ENCODE measurements at places on chromosomes 6 and 20.

DNA sequence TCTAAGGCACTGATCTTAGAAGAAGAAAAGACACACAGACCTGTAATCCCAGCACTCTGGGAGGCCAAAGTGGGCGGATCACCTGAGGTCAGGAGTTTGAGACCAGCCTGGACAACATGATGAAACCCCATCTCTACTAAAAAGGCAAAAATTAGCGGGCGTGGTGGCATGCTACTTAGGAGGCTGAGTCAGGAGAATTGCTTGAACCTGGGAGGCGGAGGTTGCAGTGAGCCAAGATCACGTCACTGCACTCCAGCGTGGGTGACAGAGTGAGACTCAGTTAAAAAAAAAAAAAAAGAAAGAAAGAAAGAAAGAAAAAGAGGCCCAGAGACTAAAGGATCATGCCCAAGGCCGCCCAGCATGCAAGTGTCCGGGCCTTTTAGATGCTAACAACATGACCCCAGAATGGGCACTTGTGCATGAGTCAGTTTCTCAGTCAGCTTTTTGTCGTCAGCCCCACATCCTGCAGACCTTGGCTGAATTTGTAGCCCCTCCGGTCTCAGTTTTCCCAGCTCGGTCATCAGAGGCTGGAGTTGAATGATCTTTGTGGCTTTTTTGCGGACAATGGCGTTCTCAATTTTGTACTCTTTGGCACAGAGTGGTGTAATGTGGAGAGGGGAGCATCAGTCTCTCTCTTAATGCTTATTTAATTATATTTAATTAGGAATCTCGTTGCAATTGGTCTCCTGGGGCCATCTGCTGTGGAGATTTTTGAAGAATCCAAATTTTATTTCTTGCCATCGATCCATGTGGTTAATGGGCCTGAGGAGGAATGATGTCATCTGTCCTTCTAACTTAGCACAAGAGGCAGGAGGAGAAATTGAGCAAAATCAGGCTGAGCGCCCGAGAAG is 30.6 kb upstream of the APCDD1L start:
- no peak for DNase-seq

- DNase-seq: no peak
Measured at GRCh38 chr20:14407336-14407735, 69.9 kb upstream of the FLRT3 start.

DNA sequence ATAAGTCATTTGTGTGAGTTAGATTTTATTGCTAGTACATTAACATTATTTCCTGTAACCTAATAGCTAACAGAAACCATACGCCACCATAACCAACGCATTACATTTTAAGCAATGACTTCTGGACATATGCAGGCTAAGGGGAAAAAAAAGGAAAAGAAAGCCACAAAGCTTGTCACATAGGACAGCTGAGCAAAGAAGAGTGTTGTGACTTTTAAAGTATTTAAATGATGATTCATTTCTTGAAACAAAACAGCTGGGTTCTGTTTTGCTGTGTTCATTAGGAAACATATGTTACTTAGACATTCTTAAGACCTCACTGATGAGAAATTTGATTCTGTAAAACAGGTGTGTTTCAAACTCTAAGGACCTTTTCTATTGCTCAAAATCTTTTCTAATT is 171.4 kb downstream of the COL9A1 start:
- DNase-seq: no peak

DNA sequence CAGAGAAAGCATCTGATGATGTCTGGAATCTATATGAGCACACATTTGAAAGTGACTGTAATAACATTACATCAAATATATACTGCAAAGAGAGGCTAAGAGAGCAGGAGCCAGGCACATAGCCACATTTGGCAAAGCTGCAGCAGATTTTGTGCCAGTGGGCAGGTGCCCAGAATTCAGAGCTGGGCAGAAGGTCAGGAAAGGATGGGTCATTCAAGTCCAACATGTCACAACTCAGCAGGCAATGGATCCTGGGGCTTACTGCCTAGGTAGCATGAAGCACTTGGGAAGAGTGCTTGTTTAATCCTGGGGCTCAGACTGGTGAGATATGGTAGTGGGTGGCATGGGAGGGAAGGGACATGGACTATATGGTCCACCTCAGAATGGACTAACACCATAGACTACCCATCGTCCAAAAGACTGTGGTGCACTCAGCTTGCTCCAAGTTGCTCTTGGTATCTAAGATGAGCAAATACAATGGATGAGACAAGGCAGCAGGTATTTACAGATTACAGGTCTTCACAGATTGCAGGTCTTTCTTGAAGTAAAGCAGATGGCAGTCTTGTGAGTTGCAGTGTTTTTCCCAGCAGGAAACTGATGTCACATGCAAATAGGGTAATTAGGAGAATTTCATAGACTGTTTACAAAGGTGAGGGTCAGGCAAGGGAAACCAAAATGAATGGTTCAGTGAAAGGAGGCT is 31.2 kb upstream of the SHLD1 start:
- DNase-seq: no peak

- DNase-seq: no peak
Measured at GRCh38 chr6:100574836-100575235, 110.1 kb upstream of the SIM1 start.

DNA sequence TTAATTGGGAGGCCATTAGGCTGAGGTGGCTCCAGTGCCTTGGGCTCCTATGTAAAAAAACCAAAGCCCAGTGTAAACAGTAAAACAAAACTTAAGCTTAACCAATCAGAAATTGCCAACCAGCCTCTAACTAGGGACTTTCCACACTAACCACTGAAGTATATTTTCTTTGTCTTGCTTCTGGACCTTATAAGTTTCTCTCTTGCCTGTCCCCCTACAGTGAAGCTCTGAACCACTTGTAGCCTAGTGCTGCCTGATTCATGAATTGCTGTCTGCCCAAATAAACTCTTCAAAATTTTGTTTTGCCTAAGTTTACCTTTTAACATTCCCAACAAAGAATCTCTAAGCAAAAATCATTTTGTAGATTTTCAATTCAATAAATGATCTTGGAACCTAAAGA is 28.2 kb downstream of the POPDC3 start:
- DNase-seq: no peak

DNA sequence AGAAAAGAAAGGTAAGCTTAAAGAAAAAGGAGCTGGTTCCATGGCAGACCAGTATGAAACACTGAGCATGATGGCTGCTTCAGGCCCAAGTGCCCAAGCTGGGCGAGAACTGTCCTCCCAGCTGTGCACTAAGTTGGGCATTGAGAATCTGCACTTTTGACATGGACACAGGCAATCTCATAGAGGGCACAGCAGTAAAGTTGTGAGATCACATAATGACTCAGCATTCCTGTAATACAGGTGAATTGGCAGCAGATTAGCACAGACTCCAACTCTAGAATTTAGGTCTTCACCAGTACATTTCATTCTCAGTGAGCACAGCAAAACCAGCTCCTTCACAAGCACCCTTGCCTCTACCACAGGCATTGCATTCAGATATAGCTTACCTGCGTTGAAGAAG is 343.4 kb downstream of the PKHD1 start:
- no peak for DNase-seq

GRCh38 chr6:44076356-44077213 is 50.7 kb downstream of the MRPL14 start:
- DNase-seq: no peak

GRCh38 chr6:87907521-87907920 is 140.1 kb upstream of the SPACA1 start:
- DNase-seq: no peak

DNA sequence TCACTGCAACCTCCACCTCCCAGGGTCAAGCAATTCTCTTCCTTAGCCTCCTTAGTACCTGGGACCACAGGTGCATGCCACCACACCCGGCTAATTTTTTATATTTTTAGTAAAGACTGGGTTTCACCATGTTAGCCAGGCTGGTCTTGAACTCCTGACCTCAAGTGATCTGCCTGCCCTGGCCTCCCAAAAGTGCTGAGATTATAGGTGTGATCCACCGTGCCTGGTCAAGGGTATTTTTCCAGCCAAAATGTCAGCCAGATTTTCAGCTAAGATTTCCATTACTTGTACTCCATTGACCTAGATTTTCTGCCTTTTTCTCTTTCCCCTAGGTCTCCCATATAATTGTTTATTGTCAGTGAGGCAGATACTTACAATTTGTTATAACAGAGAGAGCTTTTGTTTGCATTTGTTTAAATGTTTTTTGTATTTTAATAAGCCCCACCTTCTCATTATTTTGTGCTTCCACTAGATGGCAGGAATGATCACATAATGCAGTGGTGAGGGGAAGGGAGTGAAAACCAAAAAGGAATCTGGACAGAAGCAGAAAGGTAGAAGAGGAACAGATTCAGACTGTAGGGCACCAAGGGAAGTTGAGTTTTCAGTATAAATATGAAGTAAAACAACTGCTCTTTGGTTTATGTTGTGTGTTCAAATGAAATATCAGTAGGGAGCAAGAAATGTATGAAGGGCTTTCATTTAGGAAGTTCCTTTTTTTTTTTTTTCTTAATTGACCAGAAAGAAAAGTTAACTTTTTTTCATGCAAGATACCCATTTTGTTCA is 29.7 kb downstream of the RPF2 start:
- no peak for DNase-seq

Data from stimulated activated CD8-positive, alpha-beta memory T cell treated with anti-CD3 and anti-CD28 coated beads, Interleukin-15, amount 100 ng/mL, for 1 hour (primary cell).